Cortex of kidney (tissue), 1 donor: ENCODE measurements at places on chromosomes 3 and 15.

DNA sequence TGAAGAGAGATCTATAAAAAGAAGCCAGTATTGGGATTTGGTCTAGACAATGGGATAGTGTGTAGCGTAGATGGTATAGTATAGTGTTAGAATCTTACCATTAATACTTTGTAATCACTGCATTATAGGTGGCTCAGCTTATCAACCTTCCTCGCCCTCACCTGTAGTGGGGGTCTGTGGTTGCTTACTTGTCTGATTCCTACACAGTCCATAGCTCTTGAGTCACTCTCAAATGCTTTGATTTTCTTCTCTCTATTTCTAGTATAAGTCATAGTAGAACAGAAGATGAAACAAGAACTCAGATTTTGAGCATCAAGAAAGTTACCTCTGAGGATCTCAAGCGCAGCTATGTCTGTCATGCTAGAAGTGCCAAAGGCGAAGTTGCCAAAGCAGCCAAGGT lies 115.2 kb downstream of the IL1RAP start:
- no peak for DNase-seq

GRCh38 chr15:73240866-73241499 lies 127.8 kb downstream of the HCN4 start:
- DNase-seq, result no peak

GRCh38 chr3:18438586-18438985 lies 13.4 kb upstream of the SATB1 start:
- no peak for DNase-seq

DNA sequence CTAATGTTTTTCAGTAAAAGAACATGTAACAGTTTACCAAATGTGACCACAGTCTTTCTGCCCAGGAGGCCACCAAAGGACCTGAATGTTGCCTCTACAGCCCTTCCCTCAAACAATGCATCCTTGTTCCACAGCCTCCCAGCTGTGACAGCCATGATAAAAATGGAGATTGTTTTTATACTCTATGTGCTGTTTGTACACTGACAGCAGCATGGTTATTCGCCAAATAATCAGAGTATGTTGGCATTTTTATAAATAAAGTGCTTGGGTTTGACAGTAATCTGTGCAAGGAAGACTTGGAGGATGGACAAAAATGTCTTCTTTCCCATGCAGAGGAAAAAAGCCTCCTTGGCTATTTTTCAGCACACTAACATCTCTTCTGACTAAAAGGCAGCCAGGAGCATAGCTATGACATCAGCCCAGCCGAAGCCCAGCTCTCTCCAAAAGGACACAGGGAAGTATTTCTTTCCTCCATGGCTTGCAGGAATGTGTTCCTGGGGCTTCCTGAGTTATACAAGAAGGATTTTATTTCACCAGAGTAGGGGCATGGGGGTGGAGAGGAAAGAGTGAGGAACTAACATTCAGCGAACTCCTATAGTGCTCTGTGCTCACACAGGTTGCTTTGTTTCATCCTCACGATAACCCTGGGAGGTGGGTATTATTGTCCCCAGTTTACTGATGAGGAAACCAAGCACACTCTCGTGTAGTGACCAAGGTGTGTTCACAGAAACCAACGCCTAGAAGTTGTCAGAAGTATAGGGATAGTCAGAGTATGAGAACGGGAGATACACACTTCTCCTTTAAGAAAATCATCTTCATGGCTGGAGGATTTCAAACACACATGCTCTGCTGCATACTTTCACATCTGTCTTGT lies 339.7 kb downstream of the MECOM start:
- DNase-seq, result no peak

DNA sequence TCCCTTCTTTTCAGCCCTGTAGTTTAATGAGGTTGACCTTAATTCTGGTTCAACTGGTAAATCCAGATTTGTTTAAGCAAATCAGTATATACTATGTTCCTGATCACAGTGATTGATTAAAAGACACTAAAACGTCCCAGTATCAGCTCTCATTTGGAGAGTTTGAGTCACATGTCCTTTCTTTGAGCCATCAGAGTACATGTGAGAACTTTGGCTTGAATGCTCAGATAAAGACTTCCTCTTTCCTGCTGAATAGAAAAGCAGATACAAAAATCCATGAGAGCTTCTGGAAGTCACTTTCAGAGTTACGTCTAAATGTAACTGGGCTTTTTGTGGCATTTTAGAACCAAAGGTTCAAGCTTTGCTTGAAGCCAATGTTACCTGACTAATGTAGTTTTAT lies 341.8 kb upstream of the SATB1 start:
- DNase-seq, result no peak

GRCh38 chr3:194879991-194880939 lies 194.6 kb downstream of the FAM43A start:
- no peak for DNase-seq

GRCh38 chr3:79368403-79368802 lies 399.4 kb downstream of the ROBO1 start:
- DNase-seq, result no peak
